Cerebellar cortex (tissue), 1 donor: ENCODE measurements at places on chromosomes 13 and 19.

GRCh38 chr19:31113293-31113692, 235.9 kb downstream of the TSHZ3 start:
- no peak for DNase-seq

- DNase-seq: no peak
Measured at GRCh38 chr13:41938918-41939317, 22.0 kb downstream of the VWA8 start.

DNA sequence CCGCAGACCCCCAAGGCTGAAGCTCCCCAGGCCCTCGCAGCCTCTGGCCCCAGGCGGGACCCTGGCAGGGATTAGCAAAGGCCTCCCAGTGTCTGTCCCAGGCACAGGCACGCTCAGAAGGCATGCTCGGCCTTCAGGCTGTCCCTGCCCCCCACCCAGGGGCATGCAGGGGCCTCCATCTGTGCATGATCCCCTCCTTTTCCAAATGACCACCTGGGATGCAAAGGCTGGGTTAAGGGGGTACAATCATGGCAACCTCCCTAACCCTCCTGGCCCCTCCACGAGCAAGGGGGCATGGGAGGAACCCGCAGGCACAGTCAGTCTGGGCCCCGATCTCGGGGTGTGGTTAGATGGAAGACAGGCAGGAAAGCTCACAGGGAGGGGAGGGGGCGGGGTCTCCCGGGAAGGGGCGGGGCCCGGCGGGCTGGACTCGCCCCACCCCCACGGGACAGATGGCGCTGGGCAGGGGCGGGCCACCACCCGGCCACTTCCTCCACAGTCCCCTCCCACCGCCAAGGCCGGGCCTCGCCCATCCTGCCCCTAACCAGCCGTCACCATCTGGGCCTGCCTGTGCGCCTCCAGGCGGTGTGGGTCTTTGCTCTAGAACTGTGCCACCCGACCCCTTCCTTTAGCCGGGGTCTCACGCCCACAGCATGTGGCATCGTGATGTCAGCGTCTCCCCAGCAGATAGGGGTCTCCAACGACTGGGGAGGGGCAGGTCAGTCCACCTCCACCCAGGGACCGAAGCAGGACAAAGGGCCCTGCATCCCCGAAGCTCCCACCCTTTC, 7.0 kb upstream of the REXO1 start:
- peak; percentile 83 for DNase-seq

GRCh38 chr13:50417597-50417996, 402.4 kb downstream of the KCNRG start:
- no peak for DNase-seq

DNA sequence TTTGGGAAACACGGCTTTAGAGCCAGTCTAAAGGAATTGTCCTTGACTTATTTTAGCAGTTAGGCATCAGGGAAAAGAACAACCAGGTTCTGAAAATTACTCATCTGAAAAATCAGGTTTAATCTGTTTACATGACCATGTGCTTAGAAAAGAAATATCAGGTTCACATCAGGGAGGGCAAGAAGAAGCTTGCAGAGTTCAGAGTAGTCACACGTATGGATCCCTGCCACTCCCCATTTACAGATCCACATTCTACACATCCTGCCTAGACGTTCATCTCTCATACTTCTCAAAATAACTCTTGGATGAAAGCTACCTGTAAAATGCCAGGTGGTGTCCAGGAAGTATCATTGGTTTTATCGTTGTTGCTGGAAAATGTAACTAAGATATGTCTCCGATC, 14.0 kb upstream of the PHF11 start:
- DNase-seq: no peak

DNA sequence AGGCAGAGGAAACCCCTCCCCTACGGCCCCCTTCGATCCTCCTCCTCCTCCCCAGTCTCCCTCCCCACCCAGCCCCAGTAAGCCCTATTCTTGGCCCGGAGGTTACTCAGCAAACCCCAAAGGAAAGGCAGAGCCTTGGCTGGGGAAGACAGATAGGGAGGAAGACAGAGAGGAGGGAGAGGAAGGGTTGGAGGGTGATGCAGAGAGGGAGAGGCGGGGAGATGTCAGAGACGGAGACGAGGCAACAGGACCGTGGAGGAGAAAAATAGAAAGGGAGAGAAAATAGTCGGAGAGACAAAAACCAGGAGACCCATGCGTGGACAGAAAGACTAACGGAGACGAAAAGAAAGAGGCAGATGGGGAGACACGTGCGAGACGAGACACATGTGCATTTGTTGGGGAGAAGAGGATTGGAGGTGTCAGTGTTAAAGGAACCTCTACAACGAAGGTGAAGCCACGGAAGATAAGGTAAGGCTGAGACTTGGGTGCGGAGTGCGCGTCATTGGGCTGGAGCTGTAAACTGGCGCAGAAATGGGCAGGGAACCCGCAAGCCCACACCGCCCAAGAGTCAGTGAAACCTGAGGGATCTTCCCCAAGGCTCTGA, 2.9 kb downstream of the TGFB1 start:
- DNase-seq: no peak

DNA sequence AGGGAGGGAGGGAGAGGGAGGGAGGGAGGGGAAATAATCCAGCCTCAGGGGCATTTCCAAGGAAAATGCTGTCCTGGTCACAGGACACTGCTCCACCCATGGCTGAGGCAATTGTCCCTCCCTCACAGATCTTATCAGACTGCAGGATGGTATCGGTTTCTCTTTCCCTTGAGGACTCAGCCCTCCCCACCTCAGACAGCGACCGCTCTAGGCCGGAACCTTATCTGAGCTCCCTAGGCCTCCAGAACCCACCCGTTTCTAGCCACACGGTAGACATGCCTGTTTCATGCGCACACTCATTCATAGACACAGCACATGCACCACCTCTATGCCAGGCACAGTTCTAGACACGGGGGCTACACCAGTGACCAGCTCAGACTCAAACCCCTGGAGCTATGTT, 10.0 kb upstream of the IZUMO2 start:
- no peak for DNase-seq

DNA sequence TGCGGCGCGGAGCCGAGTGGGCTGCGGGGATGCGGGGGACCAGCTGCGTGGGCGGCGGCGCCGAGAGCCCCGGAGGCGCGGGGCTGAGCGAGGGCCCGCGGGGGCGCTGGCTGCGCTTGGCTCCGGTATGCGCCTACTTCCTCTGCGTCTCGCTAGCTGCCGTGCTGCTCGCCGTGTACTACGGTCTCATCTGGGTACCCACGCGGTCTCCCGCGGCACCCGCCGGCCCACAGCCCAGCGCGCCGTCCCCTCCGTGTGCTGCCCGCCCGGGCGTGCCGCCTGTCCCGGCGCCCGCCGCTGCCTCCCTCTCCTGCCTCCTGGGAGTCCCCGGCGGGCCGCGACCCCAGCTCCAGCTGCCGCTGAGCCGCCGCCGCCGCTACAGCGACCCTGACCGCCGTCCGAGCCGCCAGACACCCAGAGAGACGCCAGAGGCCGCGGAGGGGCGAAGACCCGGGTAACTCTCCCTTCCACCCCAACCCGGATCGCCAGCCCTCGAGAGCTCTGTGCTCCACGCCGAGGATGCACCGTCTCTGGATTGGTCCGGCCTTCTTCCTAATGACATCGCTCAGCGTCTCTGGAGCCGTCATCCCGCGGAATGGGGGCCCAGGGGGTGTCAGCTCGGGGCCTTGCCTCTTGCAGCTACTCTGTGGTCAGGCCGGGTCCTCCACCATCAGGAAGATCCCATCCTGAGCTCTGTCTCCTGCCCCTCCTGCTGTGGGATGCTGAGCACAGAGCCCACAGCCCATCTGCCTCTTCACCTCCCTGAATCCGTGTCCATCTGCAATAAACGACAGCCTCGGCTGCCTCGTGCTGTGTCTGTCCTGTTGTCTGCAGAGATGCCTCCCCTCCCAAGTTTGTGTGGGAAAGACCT, 441 bp downstream of the INAFM1 start:
- DNase-seq: peak; percentile 40

- DNase-seq: peak; percentile 69
Measured at GRCh38 chr13:30679483-30680330, 55.6 kb upstream of the ALOX5AP start.

- DNase-seq: peak; percentile 5
Measured at GRCh38 chr13:108725471-108725870, 96.1 kb downstream of the MYO16 start.
